Stimulated activated naive CD4-positive, alpha-beta T cell (primary cell): ENCODE measurements at places on chromosomes 11 and 22.

- DNase-seq, result no peak
Observed at GRCh38 chr11:37076866-37077265, 478.8 kb upstream of the RAG2 start.

DNA sequence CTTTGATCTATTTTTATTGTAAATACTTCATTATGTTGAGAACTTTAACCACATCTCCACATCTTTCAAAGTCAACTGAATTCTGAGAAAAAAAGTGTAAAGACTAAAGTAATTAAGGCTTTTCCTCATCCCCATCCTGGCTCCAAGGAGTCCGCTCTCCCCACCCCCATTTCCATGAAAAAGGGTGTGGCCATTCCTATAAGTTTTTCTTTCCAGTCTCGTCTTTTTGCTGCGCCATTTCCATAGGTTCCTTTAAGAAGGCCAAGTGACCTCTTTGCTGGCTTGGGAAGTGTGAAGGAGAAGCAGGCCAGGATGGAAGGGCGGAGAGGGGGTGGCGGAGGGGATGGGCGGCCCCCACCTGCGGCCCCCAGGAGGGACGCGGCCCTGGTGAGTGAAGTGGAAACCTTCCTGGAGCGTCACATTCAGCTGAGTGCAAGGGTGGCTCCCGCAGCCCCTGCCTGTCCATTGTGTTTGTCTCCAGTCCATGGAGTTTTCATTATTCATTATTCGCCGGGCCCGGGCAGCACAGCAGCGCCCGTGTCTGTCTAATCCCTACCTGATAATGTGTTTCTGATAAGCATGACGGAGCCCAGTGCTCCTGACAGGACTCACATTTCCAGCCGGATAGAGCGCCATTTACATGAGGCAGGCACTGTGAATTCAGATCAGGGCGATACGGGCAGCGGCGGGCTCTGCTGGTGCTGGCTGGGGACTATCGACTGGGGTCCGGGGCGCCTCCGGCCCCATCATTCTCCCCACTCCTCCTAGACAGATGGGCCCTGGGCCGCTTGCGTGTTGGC lies 739.8 kb downstream of the OPCML start:
- DNase-seq, result no peak

- no peak for DNase-seq
Observed at GRCh38 chr11:19777039-19777376, 64.4 kb downstream of the NAV2 start.

DNA sequence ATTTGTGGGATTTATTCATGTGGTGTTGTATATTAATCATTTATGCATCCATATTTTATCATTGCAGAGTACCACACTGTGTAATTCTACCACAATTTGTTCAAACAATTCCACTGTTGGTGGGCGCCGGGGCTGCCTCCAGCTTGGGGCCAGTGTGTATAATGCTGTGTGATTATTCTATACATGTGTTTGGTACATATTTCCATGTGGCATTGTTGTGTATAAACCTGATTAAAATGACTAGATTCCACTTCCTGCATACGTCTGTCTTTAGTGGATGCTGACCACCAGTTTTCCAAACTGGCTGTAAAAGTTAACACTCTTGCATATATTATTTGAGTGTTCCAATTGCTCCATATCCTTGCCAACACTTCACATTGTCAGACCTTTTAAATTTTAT lies 1213.8 kb downstream of the TBC1D22A start:
- DNase-seq, result no peak

- DNase-seq, result no peak
Observed at GRCh38 chr11:128398517-128399250, 188.7 kb downstream of the ETS1 start.
